Hindlimb muscle (tissue), 1 donor: ENCODE measurements at places on chromosomes 5 and 9. TPM values are rescaled to one million over a fixed set of nuclear protein-coding genes. Genes with fewer than 3 reads are reported as not detected.

TAF11L5 gene
- not detected for polyA plus RNA-seq

ELAVL2 gene
- 2.7 TPM for polyA plus RNA-seq

- DNase-seq = no peak
These were observed 8.9 kb downstream of the RAB24 start for GRCh38 chr5:177294632-177295031.

PCDHB5 gene
- 3.2 TPM for polyA plus RNA-seq

- no peak for DNase-seq
These were observed 2.5 kb upstream of the WHRN start for GRCh38 chr9:114507726-114508125.

MTX3 gene
- polyA plus RNA-seq = 11.2 TPM

GRCh38 chr5:1490376-1490775 is 33.4 kb downstream of the LPCAT1 start:
- no peak for DNase-seq
